ENCODE measurements at places on chromosomes 11 and 22.

GRCh38 chr11:43399983-43400630, 41.4 kb downstream of the TTC17 start:
- DNase-seq = peak; percentile 27

DNA sequence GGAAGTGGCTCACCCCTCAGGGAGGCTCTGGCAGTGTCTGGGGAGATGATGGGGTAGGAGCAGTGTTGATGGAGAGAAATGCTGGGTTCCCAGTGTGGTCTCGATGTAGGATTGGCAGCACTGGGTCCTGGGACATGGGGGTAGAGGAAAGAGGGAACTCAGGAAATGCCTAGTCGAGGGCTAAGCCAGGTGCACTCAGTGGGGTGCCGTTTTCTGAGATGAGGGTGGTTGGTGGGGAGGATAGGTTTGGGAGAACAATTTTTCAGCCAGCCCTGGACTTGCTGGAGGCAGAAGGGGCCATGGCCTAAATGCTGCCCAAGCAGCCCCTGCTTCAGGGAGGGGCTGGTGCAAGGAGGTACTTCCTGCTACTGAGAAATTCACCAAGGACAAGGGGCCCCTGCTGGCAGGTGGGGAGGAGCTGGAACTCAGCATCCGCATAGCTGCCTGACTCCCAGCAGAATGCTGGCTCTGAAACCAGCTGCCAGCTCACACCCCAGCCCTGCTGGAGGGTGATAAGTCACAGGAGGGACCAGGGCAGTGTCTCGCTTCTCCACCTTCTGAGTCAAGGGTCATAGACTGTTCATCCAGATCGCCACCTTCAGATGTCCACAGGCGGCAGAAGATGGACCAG, 6.0 kb downstream of the CCDC157 start:
- DNase-seq = no peak

- DNase-seq = no peak
Measured at GRCh38 chr22:20031732-20032406, 11.0 kb downstream of the TANGO2 start.

GRCh38 chr11:94544646-94545263, 1.0 kb downstream of the FUT4 start:
- no peak for DNase-seq

DNA sequence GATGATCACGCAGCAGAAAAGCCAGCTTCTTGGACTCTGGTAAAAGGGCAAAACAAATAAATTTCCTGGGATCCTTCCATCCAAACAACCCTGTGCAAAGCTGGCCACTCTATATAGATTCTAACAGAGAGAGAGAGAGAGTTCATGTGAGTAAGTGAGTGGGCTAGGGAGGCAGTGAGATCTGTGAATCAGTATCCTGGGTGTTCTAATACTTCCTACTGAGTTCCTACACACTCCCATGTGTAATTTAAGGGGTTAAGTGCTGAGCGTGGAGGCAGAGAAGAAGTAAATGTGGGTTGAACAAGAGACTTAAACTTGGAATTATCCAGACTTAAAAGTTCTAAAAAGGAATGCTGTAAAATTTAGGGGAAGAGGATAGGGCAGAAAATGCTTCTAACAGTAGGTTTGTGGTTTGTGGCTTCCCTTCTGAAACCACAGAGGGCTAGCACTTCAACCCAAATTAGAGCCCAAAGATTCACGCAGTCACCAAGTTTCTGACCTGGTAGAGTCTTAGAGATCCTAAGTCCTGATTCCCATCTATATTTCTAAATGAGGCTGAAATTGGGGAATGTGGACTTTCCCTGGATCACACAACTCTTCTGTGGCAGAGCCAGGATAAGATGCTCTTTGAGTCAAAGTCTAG, 413.9 kb downstream of the TENM4 start:
- peak; percentile 7 for DNase-seq

DNA sequence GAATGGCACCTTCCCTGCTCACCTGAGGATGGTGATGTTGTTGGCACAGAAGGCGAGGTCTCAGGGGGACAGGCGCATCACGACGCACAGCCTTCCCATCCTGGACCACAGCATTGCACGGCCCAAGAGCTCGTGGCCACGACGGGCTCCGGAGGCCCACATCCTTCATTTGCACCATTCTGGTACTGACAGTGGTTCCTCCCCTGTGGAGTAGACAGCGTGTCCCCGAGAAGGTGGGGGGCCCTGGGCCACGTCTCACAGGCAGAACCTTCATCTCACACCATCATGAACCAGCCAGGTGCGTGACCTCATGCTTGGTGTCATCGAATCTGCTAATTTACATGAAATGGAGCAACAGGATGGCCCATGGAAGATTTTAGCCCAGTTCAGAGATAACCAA, 180.0 kb downstream of the CTTN start:
- no peak for DNase-seq

DNA sequence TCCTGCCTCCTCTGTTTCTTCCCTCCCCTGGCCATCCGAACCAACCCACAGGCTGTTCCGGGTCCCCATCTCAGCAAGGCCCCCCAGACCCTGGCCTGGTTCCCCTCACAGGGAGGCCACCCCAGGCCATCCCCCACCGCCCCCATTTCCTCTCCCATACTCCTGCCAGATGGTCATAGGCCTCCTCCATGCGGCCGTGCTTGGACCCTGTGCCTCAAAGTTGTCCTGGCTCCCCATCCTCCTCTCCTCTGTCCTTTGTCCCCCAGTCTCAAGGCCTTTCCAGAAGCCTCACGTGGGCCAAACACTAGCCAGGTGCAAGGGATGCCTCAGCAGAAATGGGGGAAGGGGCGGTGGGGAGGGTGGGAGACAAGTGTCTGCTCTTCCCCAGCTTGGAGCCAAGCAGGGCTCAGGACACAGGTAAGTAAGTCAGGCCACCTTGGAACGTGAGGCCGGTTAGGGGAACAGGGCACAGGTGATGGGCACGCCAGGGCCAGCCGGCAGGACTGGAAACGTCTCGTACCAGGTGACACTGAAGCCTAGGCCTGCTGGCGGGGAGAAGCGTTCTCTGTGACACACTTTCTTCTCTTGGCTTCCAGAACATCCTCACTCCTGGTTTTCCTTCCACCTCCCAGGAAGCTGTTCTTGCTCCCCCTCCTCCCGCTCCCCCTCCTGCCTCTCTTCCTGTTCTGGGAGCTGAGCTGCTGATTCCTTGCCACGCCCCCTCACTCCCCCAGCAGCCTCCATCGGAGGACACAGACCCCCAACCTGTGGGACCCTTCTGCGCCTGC, 31.5 kb upstream of the SLC22A12 start:
- no peak for DNase-seq

GRCh38 chr11:121936370-121936769, 179.6 kb downstream of the BLID start:
- DNase-seq = no peak

DNA sequence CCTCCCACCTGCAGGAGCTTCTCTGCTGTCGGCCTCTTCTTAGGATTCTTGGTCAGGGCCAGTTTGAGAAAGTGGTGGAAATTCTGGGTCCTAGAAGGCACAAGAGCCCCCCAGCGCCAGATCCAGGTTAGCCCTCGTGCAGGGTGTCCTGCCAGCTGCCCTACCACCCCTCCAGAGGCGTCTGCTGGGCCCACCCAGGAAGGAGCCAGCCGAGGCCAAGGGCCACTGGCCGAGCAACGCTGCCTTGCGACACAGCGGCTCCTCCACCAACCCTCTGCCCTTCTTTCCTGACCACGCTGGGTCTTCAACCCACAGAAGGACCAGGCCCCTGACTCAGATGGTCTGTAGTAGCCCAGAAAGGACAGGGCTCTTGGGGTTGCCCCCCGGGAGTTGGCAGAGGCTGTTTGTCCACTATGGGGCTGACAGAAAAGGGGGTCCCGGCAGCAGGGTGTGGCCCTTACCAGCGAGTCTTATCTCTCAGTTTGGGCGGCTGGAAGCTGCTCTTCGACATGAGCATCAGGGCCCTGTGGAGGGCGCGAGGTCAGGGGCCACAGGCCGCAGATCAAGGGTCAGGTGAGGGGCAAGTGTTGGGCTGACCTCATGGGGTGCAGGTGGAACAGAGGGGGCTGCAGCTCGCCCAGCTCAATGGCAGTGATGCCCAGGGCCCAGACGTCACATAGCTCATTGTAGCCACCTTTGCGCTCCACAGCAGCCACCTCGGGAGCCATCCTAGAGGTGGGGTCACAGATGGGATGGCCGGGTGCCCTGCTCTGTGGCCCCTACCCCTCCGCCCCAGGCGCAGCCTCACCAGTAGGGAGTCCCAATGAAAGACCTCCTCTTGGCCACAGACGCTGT, 2.5 kb downstream of the MAP4K2 start:
- DNase-seq = no peak

DNA sequence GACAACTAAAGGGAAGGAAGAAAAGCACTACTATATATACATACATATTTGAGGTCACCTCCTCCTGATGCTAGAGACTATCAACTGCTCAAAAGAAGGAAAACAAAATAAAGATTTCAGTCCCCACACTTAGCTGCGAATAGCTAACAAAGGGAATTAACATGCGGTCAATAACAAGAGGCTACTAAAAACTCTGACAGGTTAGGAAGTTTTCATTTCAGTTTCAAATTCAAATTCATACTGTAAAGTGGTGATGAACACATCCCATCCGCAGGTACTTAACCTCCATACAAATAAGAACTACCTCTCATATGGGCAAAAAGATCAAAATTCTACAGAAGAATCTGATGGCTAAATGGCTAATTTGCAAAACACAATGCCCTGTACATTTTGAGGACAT, 2.6 kb downstream of the NAP1L4 start:
- peak; percentile 24 for DNase-seq
